Left ventricle myocardium superior (tissue), 1 donor: ENCODE measurements at places on chromosomes 16 and 17.

GRCh38 chr17:18039535-18040260, 490 bp downstream of the GID4 start:
- no peak for DNase-seq

GRCh38 chr17:32732296-32732642, 144.7 kb downstream of the MYO1D start:
- DNase-seq: no peak

DNA sequence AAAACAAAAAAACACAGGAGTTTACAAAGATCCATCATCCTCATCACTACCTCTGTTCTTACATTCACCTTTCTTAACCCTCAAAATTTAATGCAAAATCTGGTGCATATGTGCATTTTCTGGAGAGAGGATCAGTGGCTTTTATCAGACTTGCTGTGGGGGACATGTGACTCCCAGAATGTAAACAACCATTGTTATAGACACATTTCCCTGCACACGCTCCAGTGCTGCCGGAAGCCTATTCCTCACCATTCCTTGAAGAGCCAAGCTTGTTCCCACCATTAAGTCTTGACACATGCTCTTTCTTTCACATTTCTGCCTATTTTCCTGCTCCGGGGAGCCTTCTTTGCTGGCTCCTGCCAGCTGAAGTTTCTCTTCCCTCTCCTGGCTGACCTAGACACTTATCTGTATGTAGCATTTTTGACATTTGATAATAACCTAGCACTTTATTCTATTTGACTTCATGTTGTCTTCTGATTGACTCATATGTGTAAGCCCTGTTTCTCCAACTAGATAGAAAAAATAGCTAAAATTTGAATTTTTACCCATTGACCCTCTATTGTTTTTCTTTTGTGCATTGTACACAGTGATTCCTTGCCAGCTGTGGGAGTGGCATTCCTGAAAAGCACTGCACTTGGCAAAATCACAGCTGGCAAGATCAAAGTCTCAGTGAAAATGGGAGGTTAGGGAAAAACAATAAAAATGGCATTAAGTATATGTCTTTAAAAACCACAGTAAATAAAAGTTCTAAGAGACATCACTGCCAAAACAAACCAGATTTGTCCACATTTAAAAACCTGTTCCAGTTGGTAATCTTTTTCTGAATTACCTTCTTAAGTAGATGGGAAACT, 76.8 kb upstream of the CIBAR2 start:
- no peak for DNase-seq

GRCh38 chr17:74185571-74186185, 17.8 kb upstream of the RPL38 start:
- DNase-seq: no peak
